ENCODE measurements at places on chromosomes 6 and 20.

DNA sequence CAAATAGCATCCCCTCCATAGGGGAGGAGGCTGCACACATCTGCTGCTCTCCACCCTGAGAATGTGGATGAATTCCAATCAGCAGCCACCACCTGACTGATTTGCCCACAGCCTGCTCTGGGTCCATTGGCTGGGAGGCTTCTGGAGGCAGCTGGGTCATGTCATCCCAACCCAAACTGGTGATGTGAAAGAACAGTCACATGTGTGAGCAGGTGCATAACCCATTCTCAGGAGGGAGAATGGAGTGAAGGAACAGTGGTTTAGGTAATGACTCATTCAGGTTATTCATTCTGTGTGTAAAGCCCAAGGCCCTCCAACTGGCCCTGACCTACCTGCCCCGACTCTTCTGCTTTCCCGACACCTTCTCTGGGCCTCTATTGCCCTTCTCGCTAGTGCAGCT is 90.9 kb upstream of the GCM1 start:
- no peak for DNase-seq

- peak; percentile 44 for DNase-seq
Measured at GRCh38 chr6:36028088-36028876, 674 bp downstream of the MAPK14 start.

GRCh38 chr6:112485120-112485826 is 138.1 kb downstream of the RFPL4B start:
- no peak for DNase-seq

DNA sequence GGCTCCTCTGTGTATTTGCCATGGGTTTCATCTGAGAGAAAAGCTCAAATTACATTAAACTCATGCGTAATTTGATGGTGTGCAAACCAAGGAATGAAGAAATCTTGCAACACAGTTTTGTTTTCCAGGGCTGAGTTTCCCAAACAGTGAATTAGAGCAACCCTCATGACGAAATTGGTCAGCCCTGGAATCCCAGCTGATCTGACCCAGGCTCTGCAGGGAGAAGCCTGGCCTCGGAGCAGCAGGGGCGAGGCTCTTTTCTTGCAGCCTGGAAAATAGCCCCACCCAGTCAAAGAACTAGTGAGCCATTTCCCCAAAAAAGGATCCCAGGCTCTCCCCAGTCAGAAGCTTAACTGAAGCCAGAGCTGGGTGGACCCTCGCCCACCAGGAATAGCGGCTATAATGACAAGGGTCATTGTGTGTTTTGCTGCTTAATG is 107.3 kb upstream of the SNX9 start:
- DNase-seq: no peak

GRCh38 chr20:45987108-45987780 is 15.2 kb upstream of the ZNF335 start:
- peak; percentile 64 for DNase-seq

GRCh38 chr6:42692137-42692911 is 30.1 kb downstream of the PRPH2 start:
- DNase-seq: no peak

- peak; percentile 30 for DNase-seq
Measured at GRCh38 chr20:43722153-43722505, 4.7 kb downstream of the GTSF1L start.

DNA sequence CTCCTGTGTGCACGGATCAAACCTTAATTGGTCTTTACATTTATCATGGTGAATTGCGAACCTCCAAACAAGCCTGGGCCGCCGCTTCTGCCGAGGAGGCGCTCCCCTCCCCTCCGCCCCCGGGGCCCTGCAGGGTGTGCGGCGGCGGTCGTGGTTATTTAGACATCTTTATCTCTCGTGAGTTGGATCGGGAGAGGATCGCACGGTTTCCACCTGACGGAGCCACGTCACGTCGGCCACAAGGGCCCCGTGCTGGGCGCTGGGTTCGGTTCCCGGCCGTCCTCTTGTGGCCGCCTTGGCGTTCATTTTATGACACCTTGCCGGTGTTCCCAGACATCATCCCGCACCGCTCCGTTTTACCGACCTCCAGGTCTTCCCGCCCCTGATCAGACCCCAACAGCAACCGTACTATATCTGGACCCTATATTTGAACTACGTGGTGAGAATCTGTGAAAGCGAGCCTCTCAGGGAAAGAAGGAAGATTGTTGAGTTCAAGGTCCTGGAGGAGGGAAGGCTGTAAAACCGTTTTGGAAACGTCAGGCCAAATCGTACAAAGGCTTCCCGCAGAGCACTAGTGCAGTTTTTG is 1.3 kb upstream of the CNR1 start:
- DNase-seq: no peak

DNA sequence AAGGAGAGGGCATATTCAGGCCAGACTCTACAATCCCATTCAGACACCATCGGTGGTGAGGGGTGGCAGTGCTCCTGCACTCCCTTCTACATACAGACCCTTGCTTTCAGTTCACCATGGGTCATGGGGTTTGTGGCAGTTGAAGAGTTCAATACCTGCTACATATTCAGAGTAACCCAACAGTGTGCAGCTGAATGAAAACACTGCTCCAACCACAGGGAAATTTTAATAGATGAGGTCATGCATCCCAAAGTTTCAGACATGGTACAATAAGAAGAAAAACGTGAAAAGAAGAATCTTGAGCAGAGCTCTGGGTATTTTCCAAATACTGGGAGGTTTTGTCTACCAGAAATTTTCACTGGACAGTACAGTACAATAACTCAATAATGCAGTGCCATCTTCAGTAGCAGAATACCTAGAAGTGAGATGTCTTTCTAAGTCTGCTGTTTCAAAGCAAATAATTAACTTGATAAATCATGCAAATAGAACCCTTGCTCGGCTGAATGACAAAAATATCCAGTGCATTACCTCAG is 162.1 kb downstream of the PTPRK start:
- DNase-seq: no peak

GRCh38 chr20:37274851-37275524 is 13.4 kb upstream of the GHRH start:
- no peak for DNase-seq

- DNase-seq: no peak
Measured at GRCh38 chr20:5003626-5004025, 2.3 kb upstream of the SLC23A2 start.

GRCh38 chr20:57589728-57590484 is 29.0 kb downstream of the PCK1 start:
- DNase-seq: no peak

DNA sequence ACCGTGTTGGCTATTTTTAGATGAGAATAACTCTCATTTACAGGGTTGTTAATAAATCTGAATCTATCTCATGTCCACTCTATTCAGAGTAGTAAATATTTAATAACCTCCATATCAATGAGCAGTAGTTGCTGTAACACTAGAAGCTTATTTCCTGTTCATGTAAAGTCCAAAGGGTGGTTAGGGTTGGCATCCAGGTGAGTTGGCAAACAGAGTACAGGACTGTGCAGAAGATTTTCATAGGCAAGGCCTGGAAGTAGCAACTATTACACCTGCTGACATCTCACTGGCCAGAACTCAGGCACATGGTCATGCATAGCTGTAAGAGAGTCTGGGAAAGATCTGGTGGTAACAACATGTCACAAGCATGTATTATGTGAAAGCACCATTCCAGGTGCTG is 147.5 kb downstream of the PHF3 start:
- no peak for DNase-seq

DNA sequence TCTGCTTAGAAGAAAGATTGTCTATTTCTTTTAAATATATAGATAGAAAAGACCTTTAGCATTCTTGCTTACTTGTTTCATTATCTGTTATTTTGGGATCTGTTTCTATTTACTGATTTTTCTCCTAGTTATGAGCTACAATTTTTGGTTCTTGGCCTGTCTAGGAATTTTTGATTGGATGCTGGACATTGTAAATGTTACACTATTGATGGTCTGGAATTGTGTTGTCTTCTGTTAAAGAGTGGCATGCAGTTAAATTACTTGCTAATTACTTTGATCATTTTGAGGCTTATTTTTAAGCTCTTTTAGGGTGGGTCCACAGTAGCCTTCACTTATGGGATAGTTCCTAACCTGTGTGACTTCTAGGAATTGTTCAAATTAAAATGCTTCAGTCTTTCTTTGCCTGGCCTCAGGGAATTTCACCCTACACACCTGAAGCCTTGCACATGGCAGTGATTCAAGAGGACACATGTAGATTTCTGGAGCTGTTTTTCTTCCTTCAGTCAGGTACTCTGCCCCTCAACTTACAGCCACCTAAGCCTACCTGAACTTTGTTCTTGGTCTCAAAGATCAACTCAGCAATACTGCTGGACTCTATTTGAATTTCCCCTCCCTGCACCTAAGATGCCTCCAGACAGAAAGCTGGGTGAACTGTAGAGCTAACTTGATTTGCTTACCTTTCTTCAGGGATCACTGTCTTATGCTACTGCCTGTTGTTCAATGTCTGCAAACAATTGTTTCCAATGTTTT is 66.2 kb upstream of the NNAT start:
- DNase-seq: no peak

GRCh38 chr6:112214739-112215269 is 39.6 kb downstream of the LAMA4 start:
- no peak for DNase-seq

- no peak for DNase-seq
Measured at GRCh38 chr20:10795286-10796026, 121.7 kb upstream of the JAG1 start.

GRCh38 chr6:842141-842540 is 149.2 kb upstream of the EXOC2 start:
- no peak for DNase-seq

GRCh38 chr20:51616060-51616459 is 73.5 kb upstream of the NFATC2 start:
- DNase-seq: no peak

DNA sequence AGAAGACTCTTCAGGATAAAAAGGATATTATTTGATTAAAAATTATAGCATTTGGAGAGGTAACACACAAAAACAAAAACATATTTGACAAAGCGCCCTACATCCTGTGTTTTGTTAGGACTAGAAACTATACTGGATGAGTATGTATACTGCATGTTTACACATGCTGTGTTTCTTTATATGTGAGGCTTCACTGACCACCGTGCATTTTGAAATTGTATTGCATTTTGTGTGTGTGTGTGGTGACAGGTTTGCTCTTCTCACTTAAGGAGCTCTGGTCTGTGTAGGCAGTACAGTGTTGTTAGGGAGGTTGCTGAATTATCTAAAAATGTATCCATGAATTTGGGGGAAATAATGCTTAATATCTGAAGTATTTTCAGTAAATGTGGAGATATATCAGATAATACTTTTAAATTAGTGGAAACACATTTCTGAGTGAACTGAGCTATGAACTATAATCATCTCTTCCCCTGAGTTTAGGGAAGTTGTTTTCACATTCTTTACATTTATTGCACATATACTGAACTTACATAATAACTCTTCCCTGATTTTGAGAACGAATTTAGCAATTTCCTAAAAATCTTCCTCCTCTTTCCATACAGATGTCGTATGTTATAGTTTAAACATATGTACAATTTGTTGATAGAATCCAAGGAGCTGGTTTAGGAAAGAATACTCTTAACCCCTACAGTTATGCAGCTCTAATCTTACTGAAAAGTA is 43.3 kb downstream of the TMEM170B start:
- DNase-seq: no peak

GRCh38 chr6:67736816-67737215 is 898.3 kb upstream of the ADGRB3 start:
- no peak for DNase-seq

- DNase-seq: no peak
Measured at GRCh38 chr20:48797275-48797825, 30.4 kb downstream of the PREX1 start.

DNA sequence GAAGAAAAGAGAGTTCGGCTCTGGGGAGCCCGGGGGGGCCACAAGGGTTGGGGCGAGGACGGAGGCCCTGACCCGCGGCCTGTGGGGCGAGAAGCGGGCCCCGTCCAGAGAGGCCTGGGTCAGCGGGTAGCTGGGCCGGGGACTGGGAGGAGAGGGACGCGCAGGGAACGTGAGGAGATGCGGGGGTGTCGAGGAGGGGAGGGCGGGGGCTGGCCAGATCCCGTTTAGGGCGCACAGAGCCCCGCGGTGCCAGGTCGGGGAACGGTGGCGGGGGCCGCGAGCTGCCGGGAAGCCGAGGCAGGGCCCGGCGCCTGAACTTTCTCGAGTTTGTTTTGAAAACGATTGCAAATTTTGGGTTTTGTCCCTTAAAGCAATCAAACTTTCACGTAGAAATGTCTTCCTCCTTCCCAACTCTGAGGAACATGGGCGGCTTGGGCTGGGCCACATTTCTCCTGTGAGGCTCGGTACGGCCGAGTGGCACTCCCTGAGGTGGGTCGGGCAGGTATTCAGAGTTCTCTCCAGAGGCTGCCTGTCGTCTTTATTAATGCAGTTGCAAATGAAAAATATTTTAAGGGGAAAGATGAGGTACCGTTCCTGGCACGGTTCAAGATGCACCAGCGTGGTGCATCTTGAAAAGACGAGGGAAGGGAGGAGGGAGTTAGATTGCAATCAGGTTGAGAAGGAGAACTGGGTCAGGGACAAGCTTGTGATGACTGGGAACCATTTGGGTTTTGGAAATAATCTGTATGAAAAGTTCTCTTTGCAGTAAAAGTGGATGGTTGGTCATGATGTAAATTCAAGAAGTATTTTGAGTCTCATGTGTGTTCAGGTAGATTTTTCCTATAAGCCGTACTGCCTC is 972 bp downstream of the RNF8 start:
- no peak for DNase-seq

DNA sequence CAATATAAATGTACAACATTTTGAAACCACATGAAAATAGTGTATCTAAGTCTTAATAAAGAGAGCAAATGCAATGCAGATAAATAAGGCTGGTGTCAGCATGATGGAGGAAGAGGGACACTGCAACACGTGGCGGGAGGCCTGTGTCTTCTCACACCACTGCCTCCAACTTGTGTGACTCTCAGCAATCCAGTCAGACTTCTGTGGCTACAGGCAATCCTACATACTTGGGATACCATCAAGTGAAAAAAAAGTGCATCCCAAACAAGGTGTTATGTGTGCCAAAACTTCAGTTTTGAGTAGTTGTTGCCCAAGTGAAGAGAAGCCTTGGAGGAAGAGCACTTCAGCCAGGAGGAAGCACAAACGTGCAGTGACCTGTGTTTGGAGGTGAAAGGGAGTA is 68.6 kb downstream of the PKIB start:
- DNase-seq: no peak

Measured in activated naive CD4-positive, alpha-beta T cell (primary cell).